Stimulated activated CD4-positive, alpha-beta T cell treated with anti-CD3 and anti-CD28 coated beads, Interleukin-4, amount 100 ng/mL, for 4 hours (primary cell): ENCODE measurements at places on chromosomes 11 and 22.

DNA sequence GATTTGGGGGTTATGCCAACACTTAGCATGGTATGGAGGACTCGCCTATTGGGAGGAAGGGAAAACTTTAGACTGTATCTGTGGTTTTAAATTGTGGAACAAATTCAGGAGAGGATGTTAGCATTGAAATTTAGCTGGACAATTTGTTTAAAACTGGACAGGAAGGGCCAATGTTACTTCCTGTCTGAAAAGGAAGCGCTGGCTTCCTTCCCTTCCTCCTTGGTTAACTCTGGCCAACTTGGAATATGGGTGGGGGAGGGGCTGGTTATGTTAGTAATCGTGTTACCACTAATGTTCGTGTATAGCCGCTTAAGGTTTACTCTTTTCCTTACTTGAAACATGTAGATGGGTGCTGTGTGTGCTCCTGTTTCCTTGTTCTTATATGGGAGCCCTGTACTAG lies 13.9 kb downstream of the CTNND1 start:
- DNase-seq, result no peak

GRCh38 chr22:44597616-44598015 lies 99.6 kb upstream of the RTL6 start:
- no peak for DNase-seq

- DNase-seq, result no peak
Observed at GRCh38 chr11:123477205-123477907, 47.3 kb downstream of the GRAMD1B start.

DNA sequence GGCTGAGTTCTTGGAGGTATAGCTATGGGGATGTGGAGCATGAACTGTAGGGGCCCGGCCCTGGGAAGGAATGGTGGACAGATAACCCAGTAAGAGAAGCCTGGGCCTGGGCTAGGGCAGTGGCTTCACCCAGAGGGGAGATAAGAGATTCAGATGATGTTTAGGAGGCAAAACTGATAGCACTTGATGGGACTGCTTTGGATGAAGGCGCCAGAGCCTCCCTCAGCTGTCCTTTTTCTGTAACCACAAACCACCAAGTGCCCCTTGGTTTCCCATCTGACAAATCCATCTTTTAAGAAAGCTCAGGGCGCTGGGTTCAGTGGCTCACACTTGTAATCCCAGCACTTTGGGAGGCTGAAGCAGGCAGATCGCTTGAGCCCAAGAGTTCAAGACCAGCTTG lies 23.4 kb downstream of the RELT start:
- no peak for DNase-seq

GRCh38 chr22:42692239-42693054 lies 28.2 kb downstream of the A4GALT start:
- no peak for DNase-seq

DNA sequence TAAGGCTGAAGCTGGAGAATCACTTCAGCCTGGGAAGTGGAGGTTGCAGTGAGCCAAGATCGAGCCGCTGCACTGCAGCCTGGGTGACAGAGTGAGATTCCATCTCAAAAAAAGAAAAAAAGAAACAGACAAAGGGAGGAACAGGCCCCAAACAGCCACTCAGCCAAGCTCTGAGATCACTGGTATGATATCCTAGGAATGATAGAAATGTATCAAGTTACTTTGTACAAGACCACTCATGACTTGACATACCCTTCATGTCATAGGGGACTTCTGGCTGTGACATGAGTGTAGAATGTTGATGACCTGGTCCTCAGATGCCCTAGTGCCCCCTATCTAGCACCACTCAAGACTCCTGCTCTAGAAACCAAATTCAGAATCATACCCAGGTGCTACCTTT lies 216.5 kb downstream of the NAV2 start:
- no peak for DNase-seq
